ENCODE measurements at places on chromosomes 1 and 21. TPM values are rescaled to one million over a fixed set of nuclear protein-coding genes. Genes with fewer than 3 reads are reported as not detected.

GRCh38 chr1:205670150-205670446, 10.2 kb downstream of the SLC45A3 start:
- DNase-seq: no peak

GRCh38 chr1:86429122-86429725, 5.3 kb downstream of the CLCA2 start:
- DNase-seq: no peak

FCRL2 gene
- total RNA-seq: 6.6 TPM

DNA sequence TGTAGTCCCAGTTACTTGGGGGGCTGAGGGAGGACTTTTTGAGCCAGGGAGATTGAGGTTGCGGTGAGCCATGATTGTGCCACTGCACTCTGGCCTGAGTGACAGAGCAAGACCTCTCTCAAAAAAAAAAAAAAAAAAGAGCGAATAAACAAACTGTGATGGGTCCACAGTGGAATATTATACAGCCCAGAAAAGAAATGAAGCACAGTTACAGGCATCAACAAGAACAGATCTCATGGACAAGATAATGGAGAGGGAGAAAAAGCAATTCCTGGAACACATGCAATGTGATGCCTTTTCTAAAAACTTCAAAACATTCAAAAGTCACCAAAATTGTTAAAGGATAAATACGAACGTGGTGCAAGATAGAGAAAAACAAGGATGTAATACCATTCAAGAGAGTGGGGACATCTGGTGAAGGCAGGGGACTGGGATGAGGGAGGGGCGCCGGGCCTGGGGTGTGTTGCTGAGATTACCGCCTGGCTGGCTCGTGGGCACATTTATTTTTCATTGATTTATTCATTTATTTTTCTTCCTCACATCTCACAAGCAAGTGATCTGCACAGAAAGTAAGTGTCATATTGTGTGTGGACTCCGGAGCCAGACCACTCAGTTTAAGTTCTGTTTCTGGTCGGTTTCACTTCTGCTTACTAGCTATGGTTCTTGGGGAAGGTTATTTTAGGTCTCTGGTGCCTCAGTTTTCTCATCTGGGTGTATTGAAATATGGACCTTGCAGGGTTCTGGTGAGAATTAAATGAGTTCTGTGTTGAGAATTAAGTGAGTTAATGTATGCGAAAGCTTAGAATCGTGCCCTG, 30.1 kb downstream of the ABCG1 start:
- peak; percentile 91 for DNase-seq

DNA sequence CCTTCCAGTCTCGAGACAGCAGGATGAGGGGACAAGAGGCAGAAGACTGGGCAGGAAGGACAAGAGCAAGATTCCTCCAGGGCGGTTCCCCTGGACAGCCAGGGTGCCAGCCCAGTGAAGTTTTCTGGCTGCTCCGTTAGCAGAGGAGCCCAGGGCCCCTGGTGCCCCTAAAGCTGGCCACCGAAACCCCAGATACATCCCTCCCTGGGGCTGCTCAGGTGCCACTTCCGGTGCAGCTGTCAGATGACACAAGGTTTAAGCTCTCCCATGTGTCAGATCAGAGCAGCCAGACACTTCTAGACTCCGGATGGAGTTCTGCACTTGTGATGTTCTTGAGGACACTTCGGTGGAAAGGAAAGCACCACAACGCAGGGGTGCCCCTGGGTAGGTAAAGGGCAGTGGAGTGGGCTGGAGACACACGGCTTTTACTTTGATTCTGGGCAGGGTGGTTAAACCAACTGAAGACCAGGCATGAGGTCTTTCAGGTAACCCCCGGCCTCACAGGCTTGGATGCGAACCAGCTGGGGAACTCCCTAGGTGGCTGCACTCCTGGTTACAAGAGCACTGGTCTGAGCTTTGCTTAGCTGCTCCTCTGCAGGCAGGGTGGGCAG, 85.7 kb downstream of the ITPKB start:
- DNase-seq: peak; percentile 94

- DNase-seq: no peak
These were observed 16.4 kb upstream of the LRRC52 start for GRCh38 chr1:165527251-165528007.

Data from OCI-LY7 (cell line).